ENCODE measurements at places on chromosomes 11 and 22.

DNA sequence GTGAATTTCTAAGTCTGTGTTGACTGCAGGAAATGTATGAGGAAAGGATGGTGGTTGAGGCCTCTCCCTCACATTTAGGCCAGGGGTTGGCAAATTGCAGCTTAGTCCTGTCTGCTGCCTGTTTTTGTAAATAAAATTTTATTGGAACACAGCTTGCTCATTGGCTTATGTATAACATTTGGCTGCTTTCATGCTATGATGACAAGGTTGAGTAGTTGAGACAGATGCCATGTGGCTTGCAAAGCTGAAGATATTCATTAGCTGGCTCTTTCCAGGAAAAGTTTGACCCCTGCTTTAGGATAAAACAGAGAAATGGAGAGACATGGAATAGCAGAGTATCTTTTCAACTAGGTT is 46.2 kb downstream of the BCR start:
- DNase-seq = no peak

DNA sequence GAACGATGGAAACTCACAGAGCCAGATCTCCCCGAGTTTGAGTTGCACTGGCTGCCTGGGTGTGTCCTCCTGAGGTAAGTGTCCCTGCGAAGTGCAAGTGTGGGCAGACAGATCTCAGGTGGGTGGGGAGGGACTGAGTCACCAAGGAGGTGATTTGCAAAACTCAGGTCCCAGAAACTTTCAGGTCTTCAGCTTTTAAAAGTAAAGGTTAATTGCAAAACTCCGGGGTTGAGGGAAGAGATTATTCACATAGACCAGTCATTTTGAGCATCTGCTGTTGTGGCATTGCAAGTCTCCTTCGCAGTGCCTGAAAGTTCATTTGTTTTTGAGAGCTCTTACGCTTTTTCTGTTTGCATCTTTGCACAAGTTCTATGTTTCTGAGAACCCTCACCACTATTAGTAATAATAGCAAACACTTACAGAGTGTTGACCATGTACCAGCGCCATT is 7.1 kb downstream of the CD44 start:
- peak; percentile 84 for DNase-seq

DNA sequence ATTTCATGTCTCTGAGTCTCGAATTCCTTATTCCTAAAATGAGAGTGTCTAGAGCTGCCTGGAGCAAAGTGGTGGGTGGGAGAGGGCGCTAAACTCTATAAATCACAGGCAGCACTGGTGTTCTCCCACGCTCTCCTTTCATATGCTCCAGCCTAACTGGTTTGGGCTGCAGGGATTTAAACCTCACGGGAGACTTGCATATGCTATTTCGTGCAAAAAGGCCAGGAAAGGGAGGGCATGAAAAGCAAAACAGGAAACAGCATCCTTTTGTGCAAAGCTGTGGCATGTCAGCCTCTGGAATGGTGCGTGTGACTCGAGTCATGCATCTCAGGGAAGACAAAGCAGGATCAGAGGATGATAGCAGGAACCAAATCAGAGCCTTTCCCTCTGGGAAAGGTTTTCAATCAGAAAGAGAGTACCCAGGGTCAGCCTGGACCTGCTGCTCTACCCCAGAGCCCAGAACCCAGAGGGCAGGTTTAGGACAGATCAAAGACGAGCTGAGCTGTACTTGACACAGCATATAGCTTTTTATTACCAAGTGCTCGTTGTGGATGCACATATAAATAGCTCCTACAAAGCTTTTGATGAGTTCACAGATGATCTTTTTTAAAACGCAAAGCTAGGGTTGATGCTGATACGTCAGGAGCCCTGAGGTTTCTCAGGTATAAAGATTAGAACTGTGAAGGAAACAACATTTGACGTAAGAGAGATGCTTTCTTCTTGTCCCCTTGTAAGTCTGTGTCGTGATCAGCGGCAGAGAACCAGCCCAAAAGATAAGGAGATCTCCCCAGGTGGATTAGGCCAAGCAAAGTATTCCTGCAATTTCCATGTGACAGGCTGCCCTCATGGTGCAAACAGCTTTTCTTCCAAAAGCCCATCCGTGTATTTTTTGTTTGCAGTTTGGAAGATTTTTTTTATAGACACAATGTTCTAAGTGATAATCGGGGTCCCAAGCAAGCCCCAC is 46.2 kb upstream of the YWHAH start:
- DNase-seq = no peak

DNA sequence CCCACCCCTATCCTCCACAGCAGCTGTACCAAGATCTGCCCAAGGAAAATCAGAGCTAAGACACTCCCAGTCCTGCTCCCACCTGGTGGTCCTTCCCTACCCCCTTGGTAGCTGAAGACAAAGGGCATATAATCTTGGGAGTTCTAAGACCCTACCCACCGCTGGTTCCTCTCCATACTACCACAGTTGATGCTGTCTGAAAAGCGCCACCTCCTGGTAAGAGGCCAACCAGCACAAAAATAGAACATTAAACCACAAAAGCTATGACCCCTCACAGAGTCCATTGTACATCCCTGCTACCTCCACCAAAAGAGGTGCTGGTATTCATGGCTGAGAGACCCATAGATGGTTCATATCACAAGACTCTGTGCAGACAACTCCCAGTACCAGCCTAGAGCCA is 161.5 kb upstream of the ARHGAP42 start:
- no peak for DNase-seq

- no peak for DNase-seq
These were observed 97.6 kb downstream of the KCNQ1 start for GRCh38 chr11:2542406-2542805.

- DNase-seq = no peak
These were observed 169.7 kb downstream of the ST3GAL4 start for GRCh38 chr11:126525216-126525615.

DNA sequence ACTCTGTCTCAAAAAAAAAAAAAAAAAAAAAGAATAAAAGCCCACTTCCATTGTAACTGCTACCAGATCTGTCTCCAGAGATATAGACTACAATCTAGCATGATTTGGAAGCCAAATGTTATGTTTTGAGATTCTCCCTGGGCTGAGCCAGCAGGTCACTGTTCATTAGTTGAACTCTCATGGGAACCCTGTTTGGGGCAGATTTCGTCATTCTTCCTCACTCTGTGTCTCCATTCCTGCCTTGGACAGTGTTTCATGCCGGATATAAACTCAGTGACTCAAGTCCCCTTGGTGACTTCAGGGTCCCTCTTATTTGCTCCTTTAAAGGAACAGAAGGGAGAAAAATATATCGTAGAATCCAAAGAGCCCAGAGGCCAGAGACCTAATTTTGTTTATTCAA is 378.1 kb downstream of the LARGE1 start:
- DNase-seq = no peak

DNA sequence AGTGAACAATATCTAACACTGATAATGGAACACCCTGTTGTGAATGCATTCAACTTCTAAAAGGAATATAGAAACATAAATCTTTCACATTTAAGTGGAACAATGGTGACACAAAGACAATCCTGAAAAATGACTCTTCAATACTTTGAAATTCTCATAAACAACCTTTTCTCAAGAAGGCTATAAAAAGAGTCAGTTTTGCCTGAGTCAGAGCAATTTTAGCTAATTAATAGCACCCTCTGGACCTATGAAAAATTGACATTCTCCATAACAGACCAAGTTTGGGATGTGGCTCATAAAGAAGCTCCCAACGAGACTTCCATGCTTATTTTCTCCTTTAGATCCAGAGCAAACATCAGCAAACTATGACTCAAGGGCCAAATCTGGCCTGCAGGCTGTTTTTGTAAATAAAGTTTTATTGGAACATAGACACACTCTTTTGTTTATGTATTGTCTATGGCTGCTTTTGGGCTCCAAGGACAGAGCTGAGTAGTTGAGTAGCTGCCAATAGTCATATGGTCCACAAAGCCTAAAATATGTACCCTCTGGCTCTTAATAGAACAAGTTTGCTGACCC is 108.0 kb downstream of the MAML2 start:
- no peak for DNase-seq

DNA sequence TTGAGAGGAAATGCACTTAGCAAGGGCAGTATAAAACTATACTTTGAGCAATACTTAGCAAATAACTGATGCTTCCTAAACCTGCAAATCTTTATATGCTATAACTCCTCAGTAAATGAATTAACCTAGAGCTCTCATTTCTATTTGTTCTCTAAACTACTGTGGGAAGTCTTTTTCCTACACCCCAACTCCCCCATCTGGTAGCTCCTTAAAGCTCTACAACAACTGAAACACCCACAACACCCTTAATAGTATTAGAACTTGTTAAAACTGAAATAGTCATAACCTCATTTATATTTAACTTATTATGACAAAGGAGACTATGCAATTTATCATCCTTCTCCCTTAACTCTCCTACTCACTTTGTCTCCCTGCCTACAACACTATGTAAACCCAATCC is 43.4 kb downstream of the GUCY1A2 start:
- DNase-seq = no peak

DNA sequence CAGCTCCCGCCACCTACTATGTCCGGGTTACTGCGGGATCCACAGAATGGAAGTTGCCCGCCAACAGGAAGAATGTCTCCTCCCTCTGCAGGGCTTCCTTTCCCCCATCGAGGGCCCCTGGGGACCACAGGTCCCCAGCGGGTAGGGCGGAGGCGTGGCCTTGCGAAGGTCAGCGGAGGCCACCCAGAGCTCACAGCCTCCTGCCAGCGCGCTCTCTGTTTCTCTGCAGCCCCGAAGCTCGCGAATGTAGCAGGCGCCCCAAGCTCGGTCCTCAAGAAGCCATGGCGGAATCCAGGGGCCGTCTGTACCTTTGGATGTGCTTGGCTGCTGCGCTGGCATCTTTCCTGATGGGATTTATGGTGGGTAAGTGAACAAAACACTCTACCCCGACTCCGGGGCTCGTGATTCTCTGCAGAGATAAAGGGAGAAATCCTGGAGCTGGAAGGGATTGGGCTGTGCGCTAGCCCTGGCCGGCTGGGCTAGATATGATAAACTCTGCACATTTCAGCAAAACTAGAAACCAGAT is at the start of gene NAALAD2:
Gene NAALAD2, plus strand, starts transcription at position 186 of the 526 bp plus-strand sequence. Its CDS starts 96 bp downstream, at position 282.
- DNase-seq = no peak

DNA sequence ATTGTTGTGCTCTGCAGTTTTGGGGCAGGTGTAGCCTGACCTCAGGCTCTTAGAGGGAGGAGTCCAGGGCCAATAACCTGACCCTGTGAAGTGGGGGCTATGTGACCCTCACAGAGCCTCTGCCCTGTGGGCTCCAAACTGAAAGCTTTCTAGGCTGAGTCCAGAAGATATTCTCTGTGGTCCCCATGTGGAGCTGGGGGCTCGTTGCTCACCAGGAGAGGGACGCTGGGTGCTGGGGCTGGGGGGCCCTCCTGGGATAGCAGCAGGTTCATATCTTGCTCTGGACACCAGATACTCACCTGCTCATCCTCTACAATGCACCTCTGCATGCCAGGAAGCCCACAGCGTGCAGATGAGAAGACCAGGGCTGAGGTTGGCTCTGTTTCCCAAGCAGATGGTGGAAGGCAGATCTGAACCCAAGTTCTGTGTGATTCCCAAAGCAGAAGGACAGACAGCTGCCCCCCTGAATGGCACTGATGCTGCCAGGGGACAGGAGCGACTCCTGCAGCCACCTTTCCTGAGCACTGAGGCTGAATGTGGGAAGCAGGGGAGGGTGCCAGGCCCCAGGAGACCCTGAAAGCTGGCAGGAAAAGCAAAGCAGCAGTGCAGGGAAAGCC is 1022.0 kb downstream of the TBC1D22A start:
- DNase-seq = no peak

DNA sequence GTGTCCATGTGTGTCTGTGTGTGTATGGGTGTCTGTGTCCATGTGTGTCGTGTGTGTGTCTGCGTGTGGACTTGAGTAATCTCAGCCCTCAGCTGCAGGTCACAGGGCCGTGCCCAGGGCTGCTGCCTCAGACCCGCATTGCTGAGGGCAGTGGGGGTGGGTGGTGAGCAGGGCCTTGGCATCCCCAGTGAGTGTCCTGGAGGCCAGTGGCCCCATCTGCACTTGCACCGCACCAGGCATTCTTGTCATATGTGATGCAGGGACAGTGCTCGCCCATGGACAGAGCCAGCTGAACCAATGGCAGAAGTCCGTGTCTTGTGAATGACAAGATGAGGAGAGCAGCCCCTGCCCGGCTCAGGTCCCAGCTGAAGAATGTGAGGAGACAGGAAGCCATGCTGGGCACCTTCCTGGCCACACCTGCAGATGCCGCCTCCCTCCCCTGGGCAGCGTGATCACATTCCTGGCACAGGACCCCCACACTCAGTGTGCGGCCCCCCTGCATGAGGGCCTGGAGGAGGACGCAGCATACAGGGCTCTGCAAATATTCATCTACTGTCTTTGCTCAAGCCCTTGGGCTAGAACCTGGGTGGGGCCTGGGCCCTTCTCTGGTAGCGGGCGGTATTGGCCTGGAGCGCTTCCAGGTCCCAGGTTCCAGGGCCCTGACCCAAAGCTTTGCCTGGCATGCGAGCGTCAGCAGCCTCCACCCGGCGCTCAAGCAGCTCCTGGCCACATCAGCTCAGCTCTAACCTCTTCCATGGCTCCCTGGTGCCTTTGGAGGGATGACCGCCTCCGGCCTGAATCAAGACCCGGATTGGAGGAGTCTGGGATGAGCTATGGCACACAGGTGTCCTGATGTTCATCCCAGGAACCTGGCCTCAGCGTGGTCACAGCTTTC is 3.9 kb downstream of the ALDH3B2 start:
- no peak for DNase-seq

DNA sequence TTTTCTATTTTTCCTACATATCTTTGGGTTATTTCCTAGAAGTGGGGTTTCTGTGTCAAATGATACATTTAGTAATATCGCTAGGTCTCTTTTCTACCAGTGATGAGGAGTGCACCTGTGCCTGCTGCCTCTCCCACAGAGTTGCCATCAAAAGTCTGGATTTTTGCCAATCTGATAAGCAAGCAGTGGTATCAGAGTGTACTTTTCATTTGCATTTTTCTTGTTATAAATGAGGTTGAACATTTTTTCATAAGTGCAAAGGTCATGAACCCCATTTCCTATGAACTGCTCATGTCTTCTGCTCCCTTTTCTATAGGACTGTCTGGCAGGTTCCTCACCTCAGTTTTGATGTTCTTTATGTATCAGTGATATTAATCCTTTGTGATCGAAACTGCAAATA is 1.7 kb downstream of the TRPM5 start:
- peak; percentile 70 for DNase-seq

- DNase-seq = no peak
These were observed 667 bp downstream of the ACCS start for GRCh38 chr11:44066732-44067141.

- no peak for DNase-seq
These were observed 1.5 kb downstream of the ACY3 start for GRCh38 chr11:67648796-67649613.

- no peak for DNase-seq
These were observed 403.4 kb upstream of the B3GAT1 start for GRCh38 chr11:134815404-134815803.

- no peak for DNase-seq
These were observed 18.5 kb downstream of the PRR33 start for GRCh38 chr11:1873048-1873812.

GRCh38 chr11:94550513-94550912 is 6.8 kb downstream of the FUT4 start:
- no peak for DNase-seq

- no peak for DNase-seq
These were observed 98.3 kb upstream of the FGF3 start for GRCh38 chr11:69917529-69917928.

DNA sequence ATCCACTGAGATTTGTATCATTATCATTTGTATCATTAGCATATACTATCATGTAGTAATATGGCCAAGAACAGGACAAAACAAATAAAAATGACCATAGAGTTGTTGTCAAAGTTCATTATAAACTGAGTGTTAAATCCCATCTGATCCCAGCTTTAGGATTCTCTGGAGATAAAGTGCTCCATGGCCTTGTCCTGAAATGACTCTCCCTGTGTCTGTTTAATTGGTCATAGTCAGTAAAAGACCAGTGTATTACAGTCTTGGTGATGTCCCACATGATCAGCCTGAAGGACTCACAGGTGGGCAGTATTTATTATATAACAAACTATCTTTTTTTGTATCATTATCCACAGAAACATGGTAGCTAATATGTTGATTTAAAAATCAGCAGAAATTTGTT is 361.6 kb downstream of the TMEM135 start:
- no peak for DNase-seq
